ENCODE measurements at places on chromosomes 5 and 9.

DNA sequence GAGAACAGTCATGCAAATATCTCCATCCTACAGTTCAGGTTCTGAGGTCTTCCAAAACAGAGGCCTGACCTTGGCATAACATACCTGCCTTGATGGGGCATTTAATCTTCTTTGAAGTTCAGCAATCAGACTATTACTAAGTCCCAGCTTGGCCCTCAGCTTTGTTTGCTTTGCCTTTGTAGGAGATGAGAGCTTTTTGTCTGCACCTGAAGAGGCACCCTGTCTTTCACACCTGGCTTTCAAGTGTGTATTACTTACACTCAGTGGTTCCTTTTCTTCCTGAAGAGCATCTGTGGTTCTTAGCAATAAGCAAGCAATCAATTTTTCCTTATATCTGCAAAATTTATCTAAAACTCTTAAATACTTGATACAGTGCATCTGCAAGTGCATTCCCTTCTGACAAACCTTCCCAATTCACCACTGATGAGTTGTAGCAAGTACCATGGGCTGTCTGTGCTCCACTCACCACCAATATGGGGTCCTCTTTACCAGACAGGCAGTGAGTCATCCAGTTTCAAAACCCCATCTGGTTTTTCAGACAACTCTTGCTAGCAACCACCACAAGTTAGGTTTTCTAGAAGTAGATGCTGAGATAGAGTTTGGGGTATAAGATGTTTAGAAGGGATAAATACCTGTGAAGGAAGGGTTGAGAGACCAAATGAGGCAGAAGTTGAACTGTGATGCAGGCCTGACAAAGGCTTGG, 100.2 kb downstream of the HINT1 start:
- no peaks in the 10 kb centered on the region for H3K36me3 ChIP-seq
- no peak overlapping the region for H3K4me3 ChIP-seq
- DNase-seq, result no peak
- no peaks in the 10 kb centered on the region for H3K4me1 ChIP-seq
- no peaks in the 10 kb centered on the region for H3K27me3 ChIP-seq

DNA sequence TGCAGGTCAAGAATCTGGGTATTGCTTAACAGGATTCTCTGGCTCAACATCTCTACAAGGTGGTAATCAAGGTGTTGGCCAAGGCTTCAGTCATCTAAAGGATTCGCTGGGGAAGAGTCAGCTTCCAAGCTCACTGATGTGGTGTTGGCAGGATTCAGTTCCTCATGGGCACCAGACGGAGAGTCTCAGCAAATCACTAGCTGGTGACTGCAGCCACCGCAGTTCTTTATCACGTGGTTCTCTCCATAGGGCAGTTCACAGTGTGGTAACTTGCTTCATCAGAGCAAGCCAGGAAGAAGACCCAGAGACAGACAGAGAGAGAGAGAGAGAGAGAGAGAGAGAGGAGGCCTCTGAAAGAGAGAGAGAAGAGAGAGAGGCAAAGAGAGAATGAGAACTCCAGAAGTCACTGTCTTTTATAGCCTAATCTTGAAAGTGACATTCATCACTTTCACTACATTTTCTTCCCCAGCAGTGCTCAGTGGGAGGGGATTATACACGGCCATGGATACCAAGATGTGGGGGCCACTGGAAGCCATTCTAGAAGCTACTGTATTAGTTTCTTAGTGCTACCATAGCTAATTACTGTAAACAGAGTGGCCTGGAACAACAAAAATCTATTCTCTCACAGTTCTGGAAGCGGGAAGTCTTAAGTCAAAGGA, 109.2 kb upstream of the SMIM23 start:
- no peak for DNase-seq
- no peak overlapping the region for H3K4me3 ChIP-seq
- H3K36me3 ChIP-seq, result no peaks in the 10 kb centered on the region

DNA sequence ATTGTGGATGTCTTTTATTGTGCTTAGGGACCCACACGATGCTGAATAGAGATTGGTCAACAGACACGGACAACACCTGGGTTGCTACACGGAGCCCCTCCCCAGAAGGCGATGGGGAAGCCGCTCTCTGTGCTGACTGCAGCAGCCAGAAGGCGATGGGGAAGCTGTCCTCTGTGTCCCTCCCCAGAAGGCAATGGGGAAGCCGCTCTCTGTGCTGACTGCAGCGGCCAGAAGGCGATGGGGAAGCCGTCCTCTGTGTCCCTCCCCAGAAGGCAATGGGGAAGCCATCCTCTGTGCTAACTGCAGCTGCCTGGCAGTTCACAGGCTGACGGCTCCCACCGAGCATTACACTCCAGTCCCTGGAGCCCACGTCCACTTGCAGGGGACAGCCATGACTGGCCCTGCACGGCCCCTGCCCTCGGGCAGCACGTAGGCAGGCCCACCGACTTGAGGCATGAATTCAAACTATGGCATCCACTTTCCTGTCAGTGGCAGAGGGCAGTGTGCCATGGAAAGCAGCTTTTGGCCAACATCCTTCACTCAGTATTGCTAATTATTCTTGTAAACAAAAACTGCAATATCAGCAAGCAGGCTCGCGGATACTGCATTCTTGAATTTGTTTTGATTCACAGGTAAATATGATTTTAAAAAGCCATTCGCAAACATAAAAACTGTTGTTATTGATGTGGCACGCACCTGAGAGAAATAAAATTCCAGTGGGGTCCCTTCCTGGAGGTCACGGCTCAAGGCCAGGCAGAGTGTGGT, 48.1 kb upstream of the CLPTM1L start:
- H3K27ac ChIP-seq, result no peak overlapping the region
- DNase-seq, result no peak
- H3K27me3 ChIP-seq, result peaks cover 61% of the 10 kb centered on the region
- H3K4me1 ChIP-seq, result no peaks in the 10 kb centered on the region
- no peaks in the 10 kb centered on the region for H3K36me3 ChIP-seq

GRCh38 chr9:121992571-121993212, 100.4 kb downstream of the TTLL11 start:
- H3K27ac ChIP-seq, result no peak overlapping the region
- H3K4me3 ChIP-seq, result no peak overlapping the region
- H3K4me1 ChIP-seq, result peaks cover 3% of the 10 kb centered on the region
- H3K27me3 ChIP-seq, result peaks cover 12% of the 10 kb centered on the region
- H3K36me3 ChIP-seq, result no peaks in the 10 kb centered on the region
- DNase-seq, result peak; percentile 16

DNA sequence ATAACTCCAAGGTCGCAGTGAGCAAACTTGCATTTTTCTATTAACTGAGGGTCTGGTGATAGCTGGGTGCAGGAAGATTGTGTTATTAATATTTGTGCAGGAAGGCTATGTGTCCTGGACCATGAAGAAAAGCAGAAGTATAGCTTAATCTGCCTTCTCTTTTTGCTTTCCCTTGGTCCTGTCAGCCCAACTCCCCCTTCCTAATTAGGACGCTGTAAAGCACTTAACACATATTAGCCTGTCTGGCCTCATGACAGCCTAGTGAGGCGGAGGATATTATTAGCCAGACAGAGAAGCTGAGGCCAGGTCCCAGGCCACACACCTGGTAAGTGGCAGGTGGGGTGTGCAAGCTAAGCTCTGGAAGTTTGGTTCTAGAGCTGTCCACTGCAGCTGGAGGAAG, 29.5 kb downstream of the SLC46A2 start:
- H3K4me1 ChIP-seq, result peaks cover 21% of the 10 kb centered on the region
- H3K36me3 ChIP-seq, result peaks cover 6% of the 10 kb centered on the region
- DNase-seq, result no peak
- H3K4me3 ChIP-seq, result no peak overlapping the region

DNA sequence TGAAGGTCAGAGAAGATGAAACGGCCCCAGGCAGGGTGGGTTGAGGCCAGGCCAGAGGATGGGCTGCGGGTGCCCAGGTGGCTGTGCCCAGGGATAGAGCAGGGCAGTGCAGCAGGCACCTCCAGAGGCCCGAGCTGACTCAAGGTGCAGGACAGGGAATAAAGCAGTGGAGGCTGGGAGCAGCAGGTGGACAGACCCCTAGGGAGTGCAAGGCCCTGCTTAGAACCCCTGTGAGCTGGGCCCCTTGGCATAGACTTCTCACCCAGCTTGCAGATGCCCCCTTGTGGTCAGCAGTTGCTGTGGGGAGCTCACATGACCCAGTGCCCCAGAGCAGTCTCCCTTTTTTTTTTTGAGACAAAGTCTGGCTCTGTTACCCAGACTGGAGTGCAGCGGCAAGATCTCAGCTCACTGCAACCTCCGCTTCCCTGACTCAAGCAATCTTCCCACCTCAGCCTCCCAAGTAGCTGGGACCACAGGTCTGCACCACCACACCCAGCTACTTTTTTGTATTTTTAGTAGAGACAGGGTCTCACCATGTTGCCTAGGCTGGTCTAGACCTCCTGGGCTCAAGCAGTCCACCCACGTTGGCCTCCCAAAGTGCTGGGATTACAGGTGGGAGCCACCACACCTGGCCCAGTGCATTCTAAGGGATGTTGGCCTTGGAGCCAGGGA, 118.8 kb downstream of the WNK2 start:
- H3K4me3 ChIP-seq, result no peak overlapping the region
- peaks cover 10% of the 10 kb centered on the region for H3K36me3 ChIP-seq
- peak; percentile 45 for DNase-seq
- H3K4me1 ChIP-seq, result no peaks in the 10 kb centered on the region

- no peaks in the 10 kb centered on the region for H3K36me3 ChIP-seq
- DNase-seq, result no peak
- no peaks in the 10 kb centered on the region for H3K4me1 ChIP-seq
These were observed 63.9 kb downstream of the ADAMTS12 start for GRCh38 chr5:33827885-33828284.
